A549 treated with DMSO at 1 μM for 4 hours (cell line): ENCODE measurements at places on chromosomes 3 and 15. TPM values are rescaled to one million over a fixed set of nuclear protein-coding genes. Genes with fewer than 3 reads are reported as not detected.

SLC38A3 gene
- total RNA-seq, result 0.07 TPM in 1 of 5 replicates, not detected in the others

IMPG2 gene
- 0.01 to 0.02 TPM (median 0.01 TPM) in 3 of 5 replicates, not detected in the others for total RNA-seq

ZNF621 gene
- total RNA-seq, result 6.0 to 8.1 TPM (median 7.7 TPM) in 5 replicates

TGM4 gene
- 0.05 to 0.09 TPM (median 0.07 TPM) in 3 of 5 replicates, not detected in the others for total RNA-seq

IL17RC gene
- 13.6 to 15.7 TPM (median 15.2 TPM) in 5 replicates for total RNA-seq

ABHD14A gene
- 9.4 to 15.7 TPM (median 14.2 TPM) in 5 replicates for total RNA-seq

ZIC1 gene
- 0.01 to 0.19 TPM (median 0.09 TPM) in 4 of 5 replicates, not detected in the other for total RNA-seq

GPR15 gene
- total RNA-seq, result not detected in 5 replicates

OR5H2 gene
- not detected in 5 replicates for total RNA-seq

OR5K2 gene
- not detected in 5 replicates for total RNA-seq

CELF6 gene
- 0.03 to 0.19 TPM (median 0.15 TPM) in 5 replicates for total RNA-seq

GUCA1C gene
- not detected in 5 replicates for total RNA-seq

CCR9 gene
- not detected in 5 replicates for total RNA-seq

NEK10 gene
- 0.86 to 1.8 TPM (median 1.3 TPM) in 5 replicates for total RNA-seq

HIGD1A gene
- 71.6 to 94.3 TPM (median 78.6 TPM) in 5 replicates for total RNA-seq

GRAMD2A gene
- 0.13 TPM in 1 of 5 replicates, not detected in the others for total RNA-seq

CFAP100 gene
- total RNA-seq, result not detected in 5 replicates

C2CD4A gene
- 0.02 to 0.07 TPM (median 0.02 TPM) in 3 of 5 replicates, not detected in the others for total RNA-seq
